Right hindlimb (tissue), 1 donor: ENCODE measurements at places on chromosomes 3 and 15.

- DNase-seq, result no peak
These were observed 57.4 kb upstream of the POLR2M start for GRCh38 chr15:57649138-57649537.

- no peak for DNase-seq
These were observed 79.2 kb upstream of the OCA2 start for GRCh38 chr15:28178290-28178689.

GRCh38 chr3:33083958-33084357 lies 13.0 kb downstream of the GLB1 start:
- no peak for DNase-seq

GRCh38 chr3:11074011-11074410 lies 80.3 kb upstream of the HRH1 start:
- no peak for DNase-seq

DNA sequence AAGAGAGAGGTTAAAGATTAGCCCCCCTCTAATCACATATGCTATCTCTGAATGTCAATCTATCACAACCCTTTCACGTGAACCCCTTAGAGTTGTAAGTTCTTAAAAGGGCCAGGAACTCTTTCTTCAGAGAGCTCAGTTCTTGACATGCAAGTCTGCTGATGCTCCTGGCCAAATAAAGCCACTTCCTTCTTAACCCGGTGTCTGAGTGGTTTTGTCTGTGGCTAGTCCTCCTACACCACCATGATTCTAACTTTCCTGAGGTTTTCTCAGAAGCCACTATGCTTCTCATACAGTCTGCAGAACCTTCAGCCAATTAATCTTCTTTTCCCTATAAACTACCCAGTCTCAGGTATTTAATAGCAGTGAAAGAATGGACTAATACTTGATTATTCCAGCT lies 231.1 kb upstream of the CNTN6 start:
- no peak for DNase-seq

GRCh38 chr3:129645286-129645685 lies 38.8 kb upstream of the PLXND1 start:
- DNase-seq, result no peak

GRCh38 chr15:47496343-47497185 lies 220.7 kb upstream of the SEMA6D start:
- DNase-seq, result no peak

- no peak for DNase-seq
These were observed 148.3 kb downstream of the FEZF2 start for GRCh38 chr3:62225051-62225450.

- DNase-seq, result no peak
These were observed 30.5 kb upstream of the ZFAND6 start for GRCh38 chr15:80028937-80029336.

- DNase-seq, result no peak
These were observed 58.6 kb upstream of the TJP1 start for GRCh38 chr15:29880886-29881285.

DNA sequence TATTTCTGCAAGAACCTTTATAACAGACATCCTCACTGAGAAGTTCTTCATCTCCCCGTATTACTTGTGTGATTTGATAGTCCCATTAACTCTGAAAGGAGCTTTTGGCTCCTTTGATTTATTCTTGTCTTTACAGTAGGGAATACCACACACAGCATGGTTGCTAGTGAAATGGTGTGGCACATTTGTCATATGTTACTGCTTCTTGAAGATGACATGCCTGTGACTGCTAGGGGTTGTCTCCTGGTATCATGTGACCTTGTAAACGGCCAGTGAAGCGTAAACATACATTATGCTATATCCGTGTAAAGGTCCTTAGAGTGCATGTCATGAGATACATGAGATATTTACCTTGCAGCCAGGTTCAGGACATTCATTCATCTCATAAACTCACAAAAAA lies 197.9 kb downstream of the RYR3 start:
- DNase-seq, result no peak

DNA sequence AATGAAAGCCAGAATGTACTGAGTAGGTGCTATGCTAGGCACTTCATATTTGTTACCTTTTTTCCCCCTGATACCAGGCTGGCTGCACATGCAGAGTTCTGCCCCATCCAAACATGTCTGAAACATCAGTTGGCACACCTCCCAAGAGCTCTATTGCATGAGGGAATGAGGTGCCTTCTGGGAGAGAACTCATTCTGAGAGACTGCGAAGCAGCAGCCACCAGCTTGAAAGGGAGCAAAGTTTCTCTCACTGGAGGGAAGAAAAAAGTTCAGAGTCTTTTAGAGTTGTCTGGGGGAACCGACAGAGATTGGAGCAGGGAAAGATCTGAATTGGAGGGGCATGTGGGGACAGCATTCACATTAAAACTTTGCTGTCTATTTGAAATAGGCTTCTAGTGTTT lies 84.1 kb downstream of the AGBL1 start:
- DNase-seq, result no peak

DNA sequence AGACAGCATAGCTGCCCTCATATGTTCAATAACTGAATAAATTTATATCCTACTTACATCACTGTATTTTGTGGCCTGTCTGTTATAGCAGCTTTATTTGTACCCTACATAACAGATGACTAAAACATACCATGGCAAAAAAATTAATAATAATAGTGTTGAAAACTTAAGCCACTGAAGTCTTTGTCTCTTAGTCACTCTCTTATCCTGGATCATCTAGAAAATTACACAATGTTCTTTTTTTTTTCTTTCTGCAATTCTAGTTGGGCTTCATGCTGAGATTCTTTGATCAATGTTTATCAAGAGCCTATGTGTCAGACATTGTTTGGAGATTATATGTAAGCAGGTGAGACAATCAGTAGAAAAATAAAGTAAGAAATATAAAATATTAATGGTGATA lies 519.3 kb upstream of the ARPP21 start:
- no peak for DNase-seq

DNA sequence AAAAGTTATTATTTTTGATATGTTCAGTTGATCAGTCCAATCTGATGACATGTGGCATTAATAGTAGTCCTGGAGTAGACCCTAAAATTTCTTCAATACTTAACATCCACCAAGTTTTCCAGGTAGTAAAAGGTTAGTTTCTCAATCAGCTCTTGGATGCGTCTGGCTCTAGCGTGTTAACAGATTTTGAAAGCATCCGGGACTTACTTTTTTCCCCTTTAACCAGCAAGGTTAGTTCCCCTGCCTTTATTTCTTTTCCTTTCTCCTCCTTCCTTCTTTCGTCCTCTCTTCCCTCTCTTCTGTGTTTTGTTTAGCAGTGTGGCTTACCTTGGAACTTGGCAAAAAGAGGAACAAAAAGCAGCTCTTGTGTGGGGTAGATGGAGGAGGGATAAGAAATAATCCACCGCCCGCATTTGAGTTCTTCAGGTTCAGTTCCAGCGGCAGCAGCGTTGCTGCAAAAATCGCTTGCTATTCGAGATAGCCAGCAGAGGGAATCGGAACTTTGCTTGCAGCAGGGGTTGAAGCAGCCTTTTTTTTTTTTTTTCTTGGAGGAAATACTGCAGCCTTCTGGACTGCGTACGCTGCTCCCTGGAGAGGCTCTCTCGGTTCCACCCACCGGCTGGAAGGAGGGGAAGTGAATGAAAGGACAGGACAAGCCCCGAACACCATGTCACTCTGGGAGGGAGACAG lies at the start of gene RBMS3:
RBMS3 (plus strand) TSS at position 668 of the 690 bp plus-strand sequence.
- peak; percentile 96 for DNase-seq

- DNase-seq, result peak; percentile 83
These were observed 29.5 kb downstream of the CORO2B start for GRCh38 chr15:68608206-68608843.

DNA sequence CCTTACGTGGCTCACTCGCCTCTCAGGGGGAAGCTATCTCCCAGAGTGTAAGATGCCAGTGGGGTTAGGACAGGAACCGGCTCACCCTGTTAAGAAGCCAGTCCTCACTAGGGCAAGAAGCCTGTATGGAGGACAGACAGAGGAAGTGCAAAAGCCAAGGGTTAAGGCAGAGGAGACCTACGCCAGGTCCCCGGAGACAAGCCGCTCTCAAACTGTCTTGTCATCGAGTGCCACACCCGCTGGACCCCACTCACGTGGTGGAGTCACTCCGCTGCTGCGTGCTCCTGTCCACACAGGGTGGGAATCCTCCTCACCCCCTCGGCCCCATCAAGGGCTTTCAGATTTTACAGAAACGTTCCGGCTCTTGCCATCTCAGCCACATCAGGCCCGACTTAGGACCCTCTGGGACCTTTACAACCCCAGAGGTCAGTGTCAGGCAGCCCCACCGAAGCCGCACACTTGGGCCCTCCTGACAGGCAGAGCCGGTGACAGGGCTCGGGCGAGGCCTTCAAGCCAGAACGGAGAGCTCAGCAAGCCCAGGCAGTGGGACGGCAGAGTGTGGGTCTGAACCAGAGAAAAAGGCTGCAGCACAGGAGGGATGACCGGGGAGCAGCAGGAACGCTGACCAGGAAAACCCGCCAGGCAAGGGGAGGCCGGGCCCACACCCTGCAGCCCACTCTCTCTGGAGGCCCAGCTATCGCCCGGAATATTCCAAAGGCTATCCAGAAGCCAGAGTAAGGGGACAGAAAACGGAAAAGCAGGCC lies 61.7 kb downstream of the XXYLT1 start:
- DNase-seq, result no peak
